ENCODE measurements at places on chromosomes 13 and 19. TPM values are rescaled to one million over a fixed set of nuclear protein-coding genes. Genes with fewer than 3 reads are reported as not detected.

- DNase-seq, result no peak
- peaks cover 20% of the 10 kb centered on the region for H3K27me3 ChIP-seq
- no peaks in the 10 kb centered on the region for H3K4me1 ChIP-seq
- no peaks in the 10 kb centered on the region for H3K36me3 ChIP-seq
- no peak overlapping the region for H3K27ac ChIP-seq
- H3K4me3 ChIP-seq, result no peak overlapping the region
Observed at GRCh38 chr19:7743425-7743841, 3.9 kb downstream of the CD209 start.

GRCh38 chr19:10292206-10292788, 2.5 kb downstream of the ICAM5 start:
- H3K27me3 ChIP-seq, result no peaks in the 10 kb centered on the region
- H3K4me3 ChIP-seq, result peak overlapping the region; percentile 77
- peak overlapping the region; percentile 76 for H3K27ac ChIP-seq
- H3K4me1 ChIP-seq, result peaks cover 13% of the 10 kb centered on the region
- H3K36me3 ChIP-seq, result peaks cover 23% of the 10 kb centered on the region

- H3K27me3 ChIP-seq, result no peaks in the 10 kb centered on the region
- H3K27ac ChIP-seq, result no peak overlapping the region
- no peaks in the 10 kb centered on the region for H3K36me3 ChIP-seq
- no peak for DNase-seq
Observed at GRCh38 chr13:26185720-26186117, 36.4 kb downstream of the RNF6 start.

GRCh38 chr19:7177926-7178325, 108.4 kb downstream of the ZNF557 start:
- H3K27me3 ChIP-seq, result no peaks in the 10 kb centered on the region
- H3K4me1 ChIP-seq, result no peaks in the 10 kb centered on the region
- no peak for DNase-seq

GRCh38 chr13:44843403-44843802, 145.9 kb downstream of the NUFIP1 start:
- H3K4me1 ChIP-seq, result no peaks in the 10 kb centered on the region
- H3K27me3 ChIP-seq, result no peaks in the 10 kb centered on the region
- no peaks in the 10 kb centered on the region for H3K36me3 ChIP-seq
- H3K4me3 ChIP-seq, result no peak overlapping the region

GRCh38 chr13:42885325-42885724, 103.9 kb downstream of the FAM216B start:
- H3K27ac ChIP-seq, result no peak overlapping the region
- no peak for DNase-seq
- no peak overlapping the region for H3K4me3 ChIP-seq
- no peaks in the 10 kb centered on the region for H3K36me3 ChIP-seq
- no peaks in the 10 kb centered on the region for H3K4me1 ChIP-seq

- no peaks in the 10 kb centered on the region for H3K4me1 ChIP-seq
- H3K27ac ChIP-seq, result no peak overlapping the region
- H3K36me3 ChIP-seq, result no peaks in the 10 kb centered on the region
- DNase-seq, result no peak
- no peaks in the 10 kb centered on the region for H3K27me3 ChIP-seq
- no peak overlapping the region for H3K4me3 ChIP-seq
Observed at GRCh38 chr13:66513728-66514127, 716.4 kb downstream of the PCDH9 start.

DNA sequence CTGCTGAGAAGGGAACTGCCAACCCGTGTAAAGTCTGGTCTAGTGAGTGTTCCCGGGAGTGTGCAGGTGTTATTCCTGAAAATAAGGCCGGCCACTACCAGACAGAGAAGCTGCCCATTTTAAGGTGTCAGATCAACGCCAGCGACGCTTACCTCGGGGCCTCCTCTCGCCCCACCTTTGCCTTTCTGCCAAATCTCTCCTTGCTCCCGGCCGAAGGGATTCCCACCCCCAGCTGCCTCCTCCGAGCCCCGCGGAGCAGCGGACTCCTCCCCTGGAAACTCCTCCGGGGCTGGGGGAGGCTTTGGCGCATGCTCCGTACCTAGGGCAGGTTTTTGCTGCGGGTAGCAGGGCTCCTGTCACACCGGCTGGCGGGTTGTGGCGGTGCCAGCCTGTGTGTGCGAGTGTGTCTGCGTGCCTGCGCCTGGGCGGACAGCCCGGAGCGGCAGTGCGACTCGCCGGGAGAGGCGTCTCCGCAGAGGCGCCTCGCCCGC, at the start of gene HS6ST3:
Gene HS6ST3 (plus strand): TSS at position 359 of the 491 bp plus-strand sequence.
- H3K27me3 ChIP-seq, result peaks cover 60% of the 10 kb centered on the region
- peak within 1 kb of the TSS; percentile 43 for H3K4me3 ChIP-seq
- H3K4me1 ChIP-seq, result peaks cover 8% of the 10 kb centered on the region
- no peak within 1 kb of the TSS for H3K27ac ChIP-seq

DNA sequence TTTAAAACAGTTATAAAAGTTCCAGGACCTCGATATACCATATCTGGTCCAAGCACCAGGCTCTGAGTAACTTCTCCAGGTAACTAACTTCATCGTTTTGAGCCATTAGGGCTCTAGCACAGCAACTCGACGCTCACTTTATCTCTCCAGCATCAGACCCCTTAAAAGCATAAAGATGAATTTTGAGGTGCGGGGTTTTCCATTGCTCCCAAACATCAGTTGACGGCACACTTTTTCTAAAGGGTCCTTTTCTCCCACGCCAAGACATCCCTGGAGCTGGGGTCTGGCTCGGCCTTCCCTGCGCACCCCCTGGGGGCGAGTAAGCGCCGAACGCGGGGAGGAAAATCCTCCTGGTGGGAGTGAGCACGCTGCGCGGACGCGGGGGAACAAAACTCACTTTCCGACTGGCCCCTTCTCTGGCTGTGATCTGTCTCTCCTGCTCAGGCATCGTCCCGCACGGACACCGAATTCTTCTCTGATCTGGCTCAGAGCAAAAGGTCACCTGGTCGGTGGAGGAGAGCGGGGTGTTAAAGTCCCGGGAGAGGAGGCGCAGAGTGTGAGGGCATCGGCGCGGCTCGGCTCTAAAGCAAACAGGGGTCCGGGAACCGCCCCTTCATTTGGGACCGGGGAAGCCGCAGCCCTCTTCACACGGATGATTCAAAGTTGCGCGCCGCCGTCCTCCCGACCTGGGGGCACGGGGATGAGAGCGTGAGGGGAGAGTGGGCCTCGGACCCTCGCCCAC, at the start of gene ATP7B:
Gene ATP7B (minus strand): TSS at position 561 of the 742 bp plus-strand sequence. CDS start 113 bp downstream, at position 448.
- no peaks in the 10 kb centered on the region for H3K36me3 ChIP-seq
- peak within 1 kb of the TSS; percentile 100 for H3K4me3 ChIP-seq
- H3K27me3 ChIP-seq, result no peaks in the 10 kb centered on the region
- H3K4me1 ChIP-seq, result peaks cover 10% of the 10 kb centered on the region
- H3K27ac ChIP-seq, result peak within 1 kb of the TSS; percentile 44
- no peak for DNase-seq

- no peak overlapping the region for H3K4me3 ChIP-seq
- peak overlapping the region; percentile 18 for H3K27ac ChIP-seq
- peaks cover 50% of the 10 kb centered on the region for H3K36me3 ChIP-seq
- peaks cover 47% of the 10 kb centered on the region for H3K4me1 ChIP-seq
- DNase-seq, result no peak
Observed at GRCh38 chr19:54207983-54208783, 7.5 kb downstream of the RPS9 start.

- H3K4me1 ChIP-seq, result no peaks in the 10 kb centered on the region
- H3K4me3 ChIP-seq, result no peak overlapping the region
- no peak overlapping the region for H3K27ac ChIP-seq
- H3K36me3 ChIP-seq, result no peaks in the 10 kb centered on the region
Observed at GRCh38 chr13:43574605-43575004, 212.2 kb downstream of the ENOX1 start.

DNA sequence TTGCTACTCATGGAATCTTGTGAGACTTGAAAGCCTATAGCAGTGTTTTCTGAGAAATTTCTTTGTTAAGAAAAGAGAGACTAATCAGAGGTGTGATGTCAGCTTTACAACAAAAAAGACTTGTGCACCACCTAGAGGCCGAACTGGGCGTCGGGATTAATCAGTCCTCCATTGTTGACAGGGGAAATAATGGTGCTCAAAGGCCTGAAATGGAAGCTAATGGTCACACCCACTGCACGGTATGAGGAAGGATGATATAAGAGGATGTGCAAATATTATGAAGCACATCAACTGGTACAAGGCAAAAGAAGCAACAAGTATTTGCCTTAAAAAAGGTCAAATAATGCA, 480.2 kb upstream of the MIR17HG start:
- H3K4me1 ChIP-seq, result no peaks in the 10 kb centered on the region
- no peak overlapping the region for H3K4me3 ChIP-seq
- H3K27ac ChIP-seq, result no peak overlapping the region
- no peaks in the 10 kb centered on the region for H3K27me3 ChIP-seq
- peak; percentile 33 for DNase-seq
- no peaks in the 10 kb centered on the region for H3K36me3 ChIP-seq

DNA sequence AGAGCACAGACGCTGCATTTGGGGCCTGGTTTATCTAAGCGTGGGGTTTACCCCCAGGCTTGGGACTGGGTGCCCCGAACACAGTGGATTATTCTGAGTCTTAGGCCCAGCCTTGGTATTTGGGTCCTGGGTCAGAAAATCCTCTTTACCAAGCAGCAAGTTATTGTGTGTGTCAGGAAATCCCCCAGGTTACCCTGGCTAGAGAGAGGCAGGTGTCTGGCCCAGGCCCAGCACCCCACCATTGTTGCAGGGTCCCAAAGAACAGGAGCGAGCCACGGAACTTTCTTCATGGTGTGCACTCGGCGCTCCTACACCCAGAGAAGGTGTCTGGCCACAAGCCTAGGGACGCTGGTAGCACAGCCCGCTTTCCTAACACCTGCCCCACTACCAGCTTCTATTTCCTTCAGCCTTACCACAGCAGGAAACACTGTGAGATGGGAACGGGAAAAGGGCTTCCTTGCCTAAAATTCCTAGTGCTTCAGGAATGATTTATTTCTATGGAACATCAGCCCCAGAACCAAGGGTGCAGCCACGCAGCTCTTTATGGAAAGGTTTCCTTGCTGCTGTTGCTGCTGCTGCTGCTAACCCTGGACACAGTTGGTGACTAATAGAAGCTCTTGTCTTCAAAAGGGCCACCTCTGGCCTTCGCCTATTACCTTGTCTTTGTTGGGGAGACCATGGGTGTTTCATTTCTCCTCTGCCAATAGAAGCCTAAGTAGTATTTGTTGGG, 7.4 kb upstream of the CDX2 start:
- H3K4me3 ChIP-seq, result no peak overlapping the region
- H3K4me1 ChIP-seq, result no peaks in the 10 kb centered on the region
- no peaks in the 10 kb centered on the region for H3K36me3 ChIP-seq
- no peaks in the 10 kb centered on the region for H3K27me3 ChIP-seq
- no peak for DNase-seq

DNA sequence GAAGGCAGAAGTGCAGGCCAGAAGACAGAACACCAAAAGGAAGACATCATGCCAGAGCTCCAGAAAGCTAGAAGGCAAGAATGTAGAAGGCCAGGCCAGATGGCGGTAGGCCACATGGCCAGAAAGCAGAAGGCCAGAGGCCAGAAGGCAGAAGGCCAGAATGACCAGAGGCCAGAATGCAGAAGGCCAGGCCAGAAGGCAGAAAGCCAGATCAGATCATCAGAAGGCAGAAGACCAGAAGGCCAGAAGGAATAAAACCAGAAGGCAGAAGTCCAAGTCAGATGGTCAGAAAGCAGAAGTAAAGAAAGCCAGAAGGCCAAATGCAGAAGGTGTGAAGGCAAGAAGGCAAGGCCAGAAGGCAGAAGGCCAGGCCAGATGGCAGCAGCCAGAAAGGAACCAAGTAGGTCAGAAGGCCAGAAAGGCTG, 185.0 kb downstream of the TUBA3C start:
- no peaks in the 10 kb centered on the region for H3K27me3 ChIP-seq
- no peak overlapping the region for H3K4me3 ChIP-seq
- H3K36me3 ChIP-seq, result no peaks in the 10 kb centered on the region
- no peaks in the 10 kb centered on the region for H3K4me1 ChIP-seq
- no peak for DNase-seq

DNA sequence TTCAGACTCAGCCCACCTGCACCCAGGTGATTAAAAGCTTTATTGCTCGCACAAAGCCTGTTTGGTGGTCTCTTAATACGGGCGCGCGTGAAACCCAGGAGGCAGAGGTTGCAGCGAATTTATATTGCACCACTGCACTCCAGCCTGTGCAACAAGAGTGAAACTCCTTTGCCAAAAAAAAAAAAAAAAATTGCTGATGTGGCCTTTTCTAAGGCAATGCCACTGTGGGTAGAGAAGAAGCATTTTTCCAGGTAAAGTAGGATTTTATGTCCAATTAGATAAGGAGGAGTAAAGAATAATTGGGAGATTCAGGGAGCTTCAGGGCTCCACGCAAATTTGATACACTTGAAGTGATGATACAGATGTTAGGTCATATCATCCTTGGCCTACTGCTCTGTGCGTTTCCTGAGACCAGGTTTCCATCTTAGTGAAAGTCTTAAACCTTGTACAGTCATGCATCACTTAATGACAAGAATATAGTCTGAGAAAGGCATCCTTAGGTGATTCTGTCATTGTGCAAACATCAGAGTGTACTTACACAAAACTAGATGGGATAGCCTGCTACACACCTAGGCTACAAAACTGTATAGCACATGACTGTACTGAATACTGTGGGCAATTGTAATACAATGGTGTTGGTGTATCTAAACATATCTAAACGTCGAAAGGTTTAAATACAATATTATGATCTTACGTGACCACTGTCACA, 150.9 kb downstream of the SPRY2 start:
- no peaks in the 10 kb centered on the region for H3K27me3 ChIP-seq
- H3K27ac ChIP-seq, result no peak overlapping the region
- no peaks in the 10 kb centered on the region for H3K4me1 ChIP-seq
- H3K36me3 ChIP-seq, result no peaks in the 10 kb centered on the region
- no peak for DNase-seq
- no peak overlapping the region for H3K4me3 ChIP-seq

DNA sequence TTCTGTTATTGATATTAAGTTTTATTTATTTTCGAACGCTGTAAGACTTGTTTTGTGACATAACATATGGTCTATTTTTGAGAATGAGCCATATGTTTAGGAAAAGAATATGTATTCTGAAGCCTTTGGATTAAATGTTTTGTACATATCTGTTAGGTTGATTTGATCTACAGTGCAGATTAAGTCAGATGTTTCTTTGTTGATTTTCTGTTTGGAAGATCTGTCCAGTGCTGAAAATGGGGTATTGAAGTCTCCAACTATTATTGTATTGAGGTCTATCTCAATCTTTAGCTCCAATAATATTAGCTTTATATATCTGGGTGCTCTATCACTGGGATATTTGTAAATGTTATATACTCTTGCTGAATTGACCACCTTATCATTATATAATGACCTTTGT, 97.9 kb downstream of the MTUS2 start:
- no peaks in the 10 kb centered on the region for H3K4me1 ChIP-seq
- no peak overlapping the region for H3K4me3 ChIP-seq
- no peaks in the 10 kb centered on the region for H3K36me3 ChIP-seq
- H3K27ac ChIP-seq, result no peak overlapping the region
- peaks cover 4% of the 10 kb centered on the region for H3K27me3 ChIP-seq
- no peak for DNase-seq

GRCh38 chr19:3357271-3357991, 9.0 kb upstream of the NFIC start:
- H3K4me1 ChIP-seq, result peaks cover 44% of the 10 kb centered on the region
- no peaks in the 10 kb centered on the region for H3K27me3 ChIP-seq
- H3K4me3 ChIP-seq, result no peak overlapping the region
- no peak for DNase-seq

The CYP2A6 gene
- total RNA-seq, result 0.57 TPM

The CAPN12 gene
- 8.8 TPM for total RNA-seq

The GYS1 gene
- 50.7 TPM for total RNA-seq

The PSG1 gene
- total RNA-seq, result not detected

The ZNF823 gene
- 4.7 TPM for total RNA-seq

The FAM83E gene
- 6.8 TPM for total RNA-seq

The ZNF547 gene
- 1.4 TPM for total RNA-seq

The HCN2 gene
- total RNA-seq, result 2.4 TPM

The TRPC4 gene
- not detected for total RNA-seq

The IL17D gene
- 0.25 TPM for total RNA-seq

The ZNF560 gene
- total RNA-seq, result not detected

The DIRAS1 gene
- 33.7 TPM for total RNA-seq

Measured in HCT116 (cell line).